ENCODE measurements at places on chromosomes 4 and X. TPM values are rescaled to one million over a fixed set of nuclear protein-coding genes. Genes with fewer than 3 reads are reported as not detected.

- no peak for DNase-seq
Measured at GRCh38 chrX:153057281-153057680, 1.0 kb downstream of the PNMA3 start.

GRCh38 chr4:41232856-41233255 lies 18.5 kb upstream of the APBB2 start:
- no peak for DNase-seq

- DNase-seq: no peak
Measured at GRCh38 chrX:9519546-9520216, 54.8 kb downstream of the TBL1X start.

- no peak for DNase-seq
Measured at GRCh38 chrX:3175659-3176438, 134.6 kb downstream of the ARSF start.

DNA sequence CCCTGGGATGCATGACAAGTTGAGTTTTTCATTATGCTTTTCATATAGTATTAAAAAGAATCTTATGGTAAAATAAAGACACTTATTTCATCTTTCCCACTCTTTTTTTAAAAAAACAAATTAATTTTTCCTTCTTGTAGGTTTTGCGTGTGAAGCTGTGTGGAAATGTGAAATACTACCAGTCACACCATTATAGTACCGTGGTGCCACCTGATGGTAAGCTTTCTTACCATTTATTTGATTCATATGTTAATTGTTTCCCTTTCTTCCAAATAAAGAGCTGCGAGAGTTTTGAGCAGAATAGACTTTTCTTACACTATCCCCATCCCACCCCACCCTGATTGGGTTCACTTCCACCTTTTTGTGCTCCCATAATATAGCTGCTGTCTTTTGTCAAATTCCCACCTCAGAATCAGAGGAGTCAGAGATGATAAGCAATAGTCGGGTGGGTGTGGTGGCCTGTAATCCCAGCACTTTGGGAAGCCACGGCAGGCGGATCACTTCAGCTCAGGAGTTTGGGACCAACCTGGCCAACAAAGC lies 44.3 kb downstream of the CASP6 start:
- DNase-seq: no peak

DNA sequence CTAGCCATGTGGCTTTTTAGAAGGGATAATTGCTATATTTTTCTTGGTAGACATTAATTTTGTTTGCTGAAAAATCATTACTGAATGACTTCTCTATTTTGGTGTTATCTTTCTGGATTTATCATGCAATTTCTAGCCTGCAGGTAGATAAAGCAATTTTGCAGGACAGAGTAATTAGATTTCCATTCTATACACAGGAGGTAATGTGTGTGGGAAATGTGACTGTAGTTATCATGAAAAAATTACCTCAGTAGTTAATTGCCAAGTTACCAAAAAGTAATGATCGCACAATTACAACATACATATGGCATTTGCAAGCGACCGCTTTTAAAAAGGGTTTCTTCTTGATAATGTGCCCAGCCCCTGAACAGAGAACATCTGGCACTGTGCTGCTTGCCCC lies 66.1 kb downstream of the KIT start:
- DNase-seq: no peak

The TEX28 gene
- not detected for total RNA-seq

The OGT gene
- total RNA-seq: 173 TPM

Data from skin of body (tissue), 3 donors.